ENCODE measurements at places on chromosomes 4 and X.

DNA sequence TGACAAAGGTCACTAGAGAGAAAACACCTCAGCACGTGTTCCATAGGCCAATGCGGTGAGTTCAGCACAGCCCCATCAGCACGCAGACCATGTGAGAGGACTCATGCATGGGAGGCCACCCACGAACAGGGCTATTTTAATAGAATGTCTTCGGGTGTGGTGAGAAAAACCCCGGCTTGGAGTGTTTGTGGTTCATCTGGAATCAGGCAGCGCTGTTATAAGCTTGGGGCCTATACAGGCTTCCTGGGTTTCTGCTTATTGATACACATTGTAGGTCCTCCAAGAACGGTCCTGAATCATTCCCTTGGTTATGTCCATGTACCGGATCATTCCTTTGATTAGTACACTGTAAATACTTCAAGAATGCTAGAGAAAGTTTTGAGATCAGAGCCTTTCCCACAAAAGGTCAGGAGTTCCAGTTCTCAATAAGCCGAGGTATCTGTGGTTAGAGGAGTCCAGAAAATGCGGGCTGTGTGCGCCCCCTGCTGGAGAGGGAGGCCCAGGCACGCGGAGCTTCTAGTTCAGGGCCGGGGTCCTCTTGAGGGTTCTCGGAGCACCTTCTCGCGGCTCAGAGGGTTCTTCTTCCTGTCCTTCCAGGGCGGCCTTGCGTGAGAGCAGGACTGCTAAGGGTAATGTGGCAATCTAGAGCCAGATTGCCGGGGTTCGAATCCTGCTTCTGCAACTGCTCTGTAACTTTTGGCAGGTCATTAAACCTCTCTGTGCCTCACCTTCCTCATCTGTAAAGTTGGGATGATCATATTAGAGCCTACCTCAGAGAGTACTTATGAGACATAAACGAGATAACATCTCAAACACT lies 51.8 kb downstream of the TLR10 start:
- peak; percentile 84 for DNase-seq

DNA sequence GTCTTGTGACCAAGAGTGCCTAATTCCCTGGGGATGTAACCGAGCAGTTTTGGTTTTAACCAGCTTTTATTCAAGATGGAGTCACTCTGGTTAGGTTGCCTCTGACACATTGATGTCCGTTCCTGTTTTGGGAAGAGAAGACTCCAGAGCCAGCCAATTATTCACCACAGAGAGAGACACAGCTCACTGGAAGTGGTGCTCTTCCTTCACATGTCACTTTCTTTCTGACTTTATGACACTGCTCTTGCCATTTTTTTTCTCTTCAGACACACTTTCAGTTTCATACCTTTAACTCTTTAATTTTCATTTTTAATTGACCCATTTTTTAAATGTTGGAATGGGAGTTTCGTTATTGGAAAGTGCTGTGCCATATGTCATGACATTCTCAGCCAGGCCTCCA lies 418.4 kb upstream of the FSTL5 start:
- DNase-seq = no peak

DNA sequence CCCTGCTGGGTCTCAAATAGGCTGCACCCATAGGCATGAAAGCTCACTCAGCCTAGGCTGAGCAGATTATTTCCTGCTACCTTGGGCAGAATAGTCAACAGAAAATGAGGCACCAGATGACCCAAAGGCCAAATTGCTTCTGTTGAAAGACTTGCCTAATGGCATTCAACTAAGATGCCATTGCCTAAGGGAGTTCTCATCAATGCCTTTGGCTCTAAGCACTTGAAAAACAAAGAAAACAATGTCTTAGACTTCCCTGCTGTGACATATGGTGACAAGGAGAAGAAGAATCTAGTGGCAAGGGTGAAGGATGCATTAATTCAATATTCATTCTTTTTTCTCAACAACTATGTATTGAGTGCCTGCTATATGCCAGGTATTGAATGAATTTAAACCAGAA lies 25.7 kb upstream of the PCDH19 start:
- no peak for DNase-seq

- no peak for DNase-seq
Observed at GRCh38 chrX:118630848-118631247, 96.6 kb upstream of the IL13RA1 start.

DNA sequence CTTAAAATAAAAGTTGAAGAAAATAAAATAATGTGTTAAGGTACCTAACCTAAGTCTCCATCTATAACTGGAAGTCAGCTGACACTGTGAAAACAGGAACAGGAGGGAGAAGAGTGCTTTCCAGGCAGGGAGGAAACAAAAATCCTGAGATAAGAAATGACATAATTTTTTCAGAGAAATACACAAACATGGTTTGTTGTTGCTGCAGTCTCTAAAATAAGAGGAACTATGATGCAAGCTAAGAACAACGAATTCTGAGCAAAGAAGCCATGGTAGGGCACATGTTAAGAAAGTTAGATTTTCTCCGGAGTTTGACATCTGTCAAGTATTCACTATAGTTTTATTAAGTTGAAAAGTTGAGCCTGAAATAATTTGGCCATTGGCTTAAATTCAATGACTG lies 26.9 kb downstream of the PAPSS1 start:
- no peak for DNase-seq

- no peak for DNase-seq
Observed at GRCh38 chrX:48761674-48762471, at the start of gene GLOD5. Gene GLOD5, plus strand, starts transcription at chrX:48761747. Its CDS starts 44 bp downstream, at chrX:48761791.

- peak; percentile 6 for DNase-seq
Observed at GRCh38 chrX:47093248-47093647, 15.0 kb downstream of the RGN start.

DNA sequence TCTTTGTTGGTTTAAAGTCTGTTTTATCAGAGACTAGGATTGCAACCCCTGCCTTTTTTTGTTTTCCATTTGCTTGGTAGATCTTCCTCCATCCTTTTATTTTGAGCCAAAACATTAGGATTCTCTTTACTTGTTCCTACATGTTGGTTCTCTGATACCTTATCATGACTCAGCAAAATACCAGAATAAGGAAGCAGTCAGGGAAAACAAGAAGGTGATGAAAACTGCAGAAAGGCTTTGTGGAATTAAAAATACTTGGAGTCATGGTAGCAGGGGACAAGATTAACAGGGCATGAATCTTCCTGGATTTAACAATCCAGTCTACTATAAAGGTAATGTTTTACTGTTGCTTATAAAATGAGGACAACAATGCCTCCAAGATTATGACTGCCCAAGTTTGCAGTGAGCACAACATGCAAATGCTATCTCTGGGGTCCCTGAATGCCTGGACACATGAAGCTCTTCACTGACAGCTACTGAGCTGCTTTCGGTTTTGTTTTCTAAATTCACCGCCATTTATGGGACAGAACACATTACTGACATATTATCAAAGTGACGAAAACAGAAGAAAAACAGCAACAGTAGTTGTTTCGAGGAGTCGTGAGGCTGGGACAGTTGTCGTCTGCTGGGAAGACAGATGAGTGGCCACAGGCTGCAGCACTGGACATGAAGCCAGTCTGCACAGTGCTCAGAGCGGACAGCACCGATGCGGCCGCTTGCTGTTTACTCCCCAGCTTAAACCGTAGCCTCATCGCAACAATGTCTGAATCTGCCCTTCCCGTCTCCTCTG lies 174.5 kb upstream of the DKK2 start:
- DNase-seq = no peak

DNA sequence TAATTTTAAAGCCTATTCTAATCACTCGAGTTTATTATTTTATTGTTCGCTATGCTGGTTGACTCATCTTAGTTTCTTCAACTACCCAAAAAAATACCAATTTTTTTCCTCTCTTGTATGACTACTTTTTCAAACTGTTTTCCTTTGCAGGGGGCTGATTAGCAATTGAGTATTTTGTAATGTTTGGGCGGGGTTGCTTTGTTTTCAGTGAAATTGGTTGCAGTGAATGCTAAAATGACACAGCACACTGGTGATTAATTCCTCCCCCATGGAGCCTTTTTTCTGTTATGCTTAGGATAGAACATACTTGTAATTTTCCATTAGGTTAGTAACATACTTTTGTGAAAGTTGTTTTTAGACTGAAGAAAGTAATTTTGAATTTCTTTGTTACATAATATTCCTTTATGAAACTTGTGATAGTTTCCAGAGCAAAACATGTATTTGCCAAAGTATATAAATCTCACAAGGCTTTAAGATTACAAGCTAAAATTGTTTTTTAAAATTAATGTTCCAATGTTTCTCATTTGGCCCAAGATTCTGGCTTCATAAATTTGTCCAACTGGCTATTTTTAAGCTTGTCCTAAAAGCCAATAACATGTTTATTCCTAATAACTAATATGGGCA lies 120.4 kb downstream of the CHIC1 start:
- DNase-seq = no peak

DNA sequence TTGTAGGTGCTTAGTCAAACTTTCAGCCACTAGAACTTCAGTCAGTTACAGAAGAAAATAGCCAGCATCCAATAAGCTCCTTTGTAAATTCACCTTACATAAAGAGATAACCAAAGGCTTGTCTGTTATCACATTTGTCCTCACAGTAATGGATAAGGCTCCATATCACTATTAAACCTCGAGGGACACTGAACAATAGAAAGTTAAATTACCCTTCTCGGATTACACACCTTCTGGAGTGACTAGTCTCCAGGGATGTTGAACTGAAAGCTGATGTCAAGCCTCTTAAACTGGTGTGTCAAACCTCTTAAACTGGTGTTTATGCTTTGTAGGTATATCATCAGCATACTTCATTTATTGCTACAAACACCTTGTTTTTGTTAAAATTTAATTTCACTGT lies 639.0 kb downstream of the CENPC start:
- DNase-seq = no peak

GRCh38 chr4:147362938-147363337 lies 118.0 kb upstream of the EDNRA start:
- no peak for DNase-seq

DNA sequence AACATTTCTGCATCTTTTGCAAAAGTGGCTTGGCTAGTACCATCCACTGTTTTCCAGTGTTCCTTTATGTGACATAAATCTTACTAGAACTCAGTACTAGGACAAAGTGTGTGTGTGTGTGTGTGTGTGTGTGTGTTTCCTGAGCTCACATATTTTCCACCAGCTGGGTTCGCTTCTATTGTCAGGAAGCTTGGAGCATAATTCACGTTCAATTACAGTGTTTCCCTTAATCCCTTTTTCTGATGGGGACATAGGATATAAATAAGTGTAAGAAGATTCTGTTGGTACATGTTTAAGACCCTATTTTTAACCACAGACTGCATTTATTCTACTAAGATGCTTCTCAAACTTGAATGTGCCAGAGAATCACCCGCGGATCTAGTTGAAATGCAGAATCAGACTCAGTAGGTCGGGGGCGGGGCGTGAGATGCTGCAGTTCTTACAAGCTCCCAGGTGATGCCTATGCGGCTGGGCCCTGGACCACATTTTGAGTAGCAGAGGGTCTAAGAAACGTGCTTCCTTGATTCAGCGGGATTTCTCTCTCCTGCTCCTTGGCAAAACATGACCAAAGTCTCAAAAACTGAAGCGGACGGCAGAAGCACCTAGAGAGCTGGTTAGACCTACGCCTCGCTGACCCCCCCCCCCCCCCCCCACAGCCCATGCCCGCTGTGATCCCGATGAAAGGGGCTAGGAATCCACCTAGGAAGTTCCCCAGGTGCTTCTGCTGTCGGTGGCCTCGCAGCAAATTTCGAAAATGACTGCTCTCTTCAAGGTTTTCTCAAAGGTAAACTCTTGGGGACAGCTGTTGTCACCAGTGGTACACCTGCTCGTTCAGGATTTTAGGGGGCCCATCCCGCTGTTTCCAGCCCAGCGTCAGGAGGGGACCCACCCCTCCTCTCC lies 797 bp downstream of the CD99L2 start:
- DNase-seq = peak; percentile 48

GRCh38 chr4:88792268-88792781 lies 94.7 kb upstream of the NAP1L5 start:
- DNase-seq = no peak

DNA sequence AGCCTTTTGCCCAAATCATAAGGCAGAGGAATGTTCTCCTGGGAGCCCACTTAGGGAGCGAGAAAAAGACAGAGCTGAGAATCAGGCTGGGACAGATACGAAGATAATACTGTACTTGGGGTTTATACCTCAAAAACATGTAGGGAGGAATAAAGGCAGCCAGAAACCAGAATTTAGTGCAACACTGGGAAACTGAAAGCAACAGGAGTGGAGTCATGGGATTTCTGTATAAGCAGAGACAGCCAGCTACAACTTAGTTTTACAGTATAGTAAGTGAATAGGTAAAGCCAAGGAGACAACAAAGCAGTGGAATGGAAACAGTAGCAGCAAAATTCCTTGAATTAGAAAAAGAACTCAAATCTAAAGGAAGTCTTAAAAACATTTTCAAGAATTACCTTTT lies 413.2 kb downstream of the FAT4 start:
- DNase-seq = no peak

DNA sequence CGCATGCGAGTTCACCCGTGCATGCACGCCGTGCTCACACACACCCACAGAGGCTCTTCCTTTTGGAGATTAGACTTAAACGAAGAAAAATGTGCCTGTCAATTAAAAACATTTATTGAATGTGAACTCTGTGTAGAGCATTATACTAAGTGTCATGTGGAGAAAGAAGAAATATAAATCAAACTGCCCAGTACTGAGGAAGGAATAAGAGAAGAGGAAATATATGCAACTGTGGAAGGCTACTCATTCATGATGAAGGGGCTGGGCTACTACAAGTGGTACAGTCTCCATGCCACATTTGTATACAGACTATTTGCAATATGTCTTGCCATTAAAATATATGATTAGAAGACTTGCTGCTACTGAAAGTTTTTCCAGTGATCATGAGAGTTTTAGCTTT lies 714.7 kb downstream of the DMD start:
- DNase-seq = no peak

DNA sequence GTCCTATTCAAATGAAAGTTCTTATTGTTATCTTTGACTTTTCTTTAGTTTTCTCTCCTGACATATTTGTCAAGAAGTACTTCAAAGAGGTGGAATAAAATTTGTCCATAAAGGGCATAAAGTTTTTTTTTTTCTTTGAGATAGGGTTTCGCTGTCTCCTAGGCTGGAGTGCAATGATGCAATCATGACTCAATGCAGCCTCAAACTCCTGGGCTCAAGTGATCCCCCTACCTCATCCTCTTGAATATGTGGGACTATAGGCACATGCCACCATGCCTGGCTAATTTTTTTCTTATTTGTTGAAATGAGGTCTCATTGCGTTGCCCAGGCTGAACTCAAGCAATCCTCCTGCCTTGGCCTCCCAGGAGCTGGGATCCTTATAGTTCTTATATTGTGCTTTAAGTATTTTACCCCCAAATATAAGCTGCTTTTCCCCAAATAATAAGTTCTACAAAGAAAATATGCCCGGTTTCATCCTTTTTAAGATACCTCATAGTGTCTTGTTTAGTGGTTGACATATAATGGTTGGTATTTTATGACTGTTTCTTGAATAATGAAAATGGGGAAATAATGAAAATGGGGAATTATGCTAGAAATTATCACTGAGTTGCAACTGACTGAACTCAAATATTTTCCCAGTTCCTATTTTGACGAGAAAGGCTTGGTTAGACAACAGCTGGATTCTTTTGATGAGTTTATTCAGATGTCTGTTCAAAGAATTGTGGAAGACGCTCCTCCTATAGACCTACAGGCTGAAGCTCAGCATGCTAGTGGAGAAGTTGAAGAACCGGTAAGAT lies 11.6 kb downstream of the POLR2B start:
- DNase-seq = no peak

Data from stimulated activated CD4-positive, alpha-beta T cell treated with anti-CD3 and anti-CD28 coated beads, Interleukin-4, amount 100 ng/mL, for 24 hours (primary cell).